ENCODE measurements at places on chromosomes 7 and 10.
A peak's percentile ranks its signal among the peaks of the same experiment; 100 is the strongest.

GRCh38 chr7:13411636-13412035 is 577.8 kb downstream of the ETV1 start:
- DNase-seq, result no peak

DNA sequence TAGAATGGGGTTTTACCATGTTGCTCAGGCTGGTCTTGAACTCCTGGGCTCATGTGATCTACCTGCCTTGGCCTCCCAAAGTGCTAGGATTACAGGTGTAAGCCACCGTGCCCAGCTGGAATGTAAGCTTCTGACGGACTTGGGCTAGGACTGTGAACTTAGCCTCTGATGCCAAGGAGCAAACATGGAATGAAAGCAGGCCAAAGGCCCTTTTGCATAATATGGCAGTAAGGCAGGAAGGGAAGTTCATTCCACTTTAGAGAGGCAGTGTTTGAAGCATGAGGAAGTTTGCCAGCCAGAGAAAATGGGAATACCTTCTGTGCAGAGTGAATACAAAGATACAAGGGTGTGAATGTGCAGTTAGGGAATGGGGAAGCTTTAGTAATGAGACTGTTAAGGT is 20.3 kb downstream of the VCL start:
- DNase-seq, result no peak

- peak; percentile 66 for DNase-seq
Observed at GRCh38 chr10:101014230-101014884, 14.7 kb downstream of the LZTS2 start.

DNA sequence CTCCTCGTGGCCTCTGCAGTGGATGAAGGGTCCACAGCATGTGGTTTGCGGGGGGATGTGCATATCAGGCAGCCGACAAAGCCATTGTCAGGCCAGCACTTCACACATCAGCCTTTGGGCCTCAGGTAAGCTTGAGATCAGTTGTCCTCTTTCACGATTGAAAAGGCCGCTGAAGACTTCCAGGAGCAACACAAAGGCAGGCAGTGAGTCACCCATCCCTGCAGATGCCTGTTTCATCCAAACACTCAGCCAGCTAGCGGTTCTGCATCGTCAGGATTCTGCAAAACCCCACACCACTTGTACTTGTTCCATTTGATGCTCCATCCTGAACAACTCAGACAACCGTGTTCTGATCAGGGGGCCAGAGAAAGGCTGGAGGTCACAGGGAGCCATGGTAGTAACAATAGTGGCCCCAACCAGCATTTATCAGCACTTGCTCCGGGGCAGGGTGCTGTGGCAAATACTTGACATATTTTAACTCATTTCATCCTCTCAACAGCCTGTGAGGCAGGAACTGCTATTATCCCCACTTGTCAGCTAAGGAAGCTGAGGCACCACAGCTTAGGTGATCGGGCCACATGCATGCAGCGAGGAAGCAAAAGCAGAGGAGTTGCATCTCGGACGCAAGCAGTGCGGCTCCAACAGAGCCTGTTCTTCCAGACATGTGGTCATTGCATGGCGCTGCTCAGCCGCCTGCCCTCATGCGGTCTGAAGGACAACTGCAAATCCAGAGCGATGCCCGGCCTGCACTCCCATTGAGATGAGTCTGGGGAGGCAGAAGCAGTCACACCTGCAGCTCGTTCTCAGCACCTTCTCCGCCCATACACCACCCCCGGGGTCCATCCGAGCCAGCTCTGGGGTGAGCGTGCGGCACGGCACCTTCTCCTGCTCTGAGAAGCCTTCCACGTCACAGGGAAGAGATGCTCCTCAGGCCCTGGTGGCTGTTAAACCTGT is 144.9 kb downstream of the PAXIP1 start:
- DNase-seq, result no peak

- no peak for DNase-seq
Observed at GRCh38 chr10:84395581-84395980, 67.2 kb downstream of the CCSER2 start.

DNA sequence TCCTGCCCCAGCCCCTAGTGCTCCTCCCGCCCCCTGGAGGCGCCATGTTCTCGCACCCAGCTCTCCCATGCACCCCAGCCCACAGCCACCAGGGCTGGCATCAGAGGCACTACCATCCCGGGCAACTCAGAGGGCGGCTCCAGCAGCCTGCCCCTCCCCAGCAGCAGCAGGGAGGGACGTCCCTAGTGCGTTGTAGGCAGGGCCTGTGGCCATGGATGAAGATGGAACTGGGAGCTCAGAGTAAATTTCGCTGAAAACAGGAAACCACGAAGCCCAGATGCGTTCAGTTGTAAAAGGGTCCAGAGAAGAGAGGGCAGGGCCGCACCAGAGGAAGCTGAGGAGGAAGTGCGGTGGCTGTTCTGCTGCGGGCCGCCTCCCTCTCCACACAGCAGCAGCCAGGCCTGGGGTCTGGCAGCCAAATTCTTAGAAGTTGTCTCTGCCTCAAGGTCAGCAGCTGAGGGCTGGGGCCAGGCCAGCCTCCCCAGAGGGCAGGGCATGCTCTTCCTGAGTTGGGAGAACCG is 24.6 kb downstream of the VSIR start:
- DNase-seq, result peak; percentile 88

DNA sequence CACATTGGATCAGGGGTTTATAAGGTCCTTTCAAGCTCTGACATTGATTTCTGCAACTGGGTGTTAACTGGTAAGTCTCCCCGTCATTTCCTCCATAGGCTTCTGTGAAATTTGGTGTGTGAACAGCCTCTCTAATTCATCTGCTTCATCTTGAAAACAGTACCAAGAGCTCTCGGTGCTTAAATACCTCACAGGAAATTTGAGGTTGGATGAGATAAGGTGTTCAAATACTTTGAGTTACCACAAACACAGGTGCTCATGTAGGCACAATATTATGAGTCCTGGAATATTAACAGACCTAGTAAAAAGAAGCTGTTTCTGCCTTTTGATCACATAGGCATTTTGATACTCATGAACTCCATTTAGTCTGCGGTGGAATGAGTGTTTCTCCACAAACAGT is 85.2 kb downstream of the RTKN2 start:
- DNase-seq, result peak; percentile 86

- no peak for DNase-seq
Observed at GRCh38 chr10:93471110-93471651, 11.0 kb downstream of the MYOF start.

DNA sequence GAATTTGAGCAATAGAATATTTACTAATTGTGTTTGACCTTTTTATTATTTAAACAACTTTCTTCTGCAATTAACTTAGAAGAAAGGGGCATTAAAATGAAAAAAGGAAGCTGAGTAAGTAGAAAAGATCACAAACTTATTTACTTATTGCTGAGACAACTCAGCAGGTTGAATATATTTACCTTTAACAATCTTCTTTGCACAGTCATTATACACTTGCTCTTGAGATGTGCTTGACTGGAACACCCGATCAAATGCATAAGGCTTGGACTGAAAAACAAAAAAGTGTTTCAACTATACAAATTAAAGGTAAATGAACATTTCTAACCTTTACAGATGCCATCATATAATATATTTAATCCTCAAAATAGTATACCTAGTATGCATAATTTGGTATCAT is 7.9 kb downstream of the KIF5B start:
- DNase-seq, result no peak

DNA sequence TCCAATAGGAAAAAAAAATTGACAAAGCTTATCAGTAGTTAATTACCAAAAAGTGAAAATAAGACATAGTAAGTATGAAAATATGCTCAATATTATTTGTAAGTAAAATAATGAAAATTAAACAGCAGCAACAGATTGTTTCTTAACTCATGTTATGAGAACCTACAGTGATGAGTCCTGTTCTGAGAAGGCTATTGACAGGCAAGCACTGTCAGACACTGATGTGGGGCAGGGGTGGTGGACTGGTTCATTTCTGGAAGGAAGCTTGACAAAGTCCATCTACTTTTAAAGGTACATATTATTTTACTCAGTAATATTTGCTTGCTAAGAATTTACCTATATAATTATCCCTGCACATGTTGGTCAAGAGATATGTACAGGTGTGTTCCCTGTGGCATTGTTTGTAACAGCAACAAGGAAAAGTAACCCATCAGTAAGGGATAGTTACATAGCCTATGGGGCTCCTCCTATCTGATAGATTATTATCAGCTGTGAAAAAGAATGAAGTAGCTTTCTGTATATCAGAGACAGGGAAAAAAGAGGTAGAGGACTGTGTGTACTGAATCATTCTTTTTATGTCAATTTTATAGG is 161.6 kb downstream of the RTKN2 start:
- no peak for DNase-seq

All from CD4-positive, alpha-beta T cell treated with Interleukin-6 at 100 ng/mL for 8 hours (primary cell).